ENCODE measurements at places on chromosomes 5 and 9. TPM values are rescaled to one million over a fixed set of nuclear protein-coding genes. Genes with fewer than 3 reads are reported as not detected.

GRCh38 chr5:173498739-173499470 is 117.5 kb downstream of the BOD1 start:
- no peak overlapping the region for H3K4me3 ChIP-seq
- H3K36me3 ChIP-seq: no peaks in the 10 kb centered on the region
- peaks cover 4% of the 10 kb centered on the region for H3K4me1 ChIP-seq
- no peaks in the 10 kb centered on the region for H3K27me3 ChIP-seq

GRCh38 chr9:120545701-120546550 is 34.0 kb downstream of the CDK5RAP2 start:
- H3K27me3 ChIP-seq: no peaks in the 10 kb centered on the region
- H3K4me1 ChIP-seq: no peaks in the 10 kb centered on the region
- DNase-seq: no peak

- H3K4me1 ChIP-seq: peaks cover 9% of the 10 kb centered on the region
- no peaks in the 10 kb centered on the region for H3K27me3 ChIP-seq
- no peaks in the 10 kb centered on the region for H3K36me3 ChIP-seq
- no peak for DNase-seq
- no peak overlapping the region for H3K4me3 ChIP-seq
- H3K27ac ChIP-seq: no peak overlapping the region
Measured at GRCh38 chr5:175523292-175523691, 44.9 kb downstream of the SFXN1 start.

DNA sequence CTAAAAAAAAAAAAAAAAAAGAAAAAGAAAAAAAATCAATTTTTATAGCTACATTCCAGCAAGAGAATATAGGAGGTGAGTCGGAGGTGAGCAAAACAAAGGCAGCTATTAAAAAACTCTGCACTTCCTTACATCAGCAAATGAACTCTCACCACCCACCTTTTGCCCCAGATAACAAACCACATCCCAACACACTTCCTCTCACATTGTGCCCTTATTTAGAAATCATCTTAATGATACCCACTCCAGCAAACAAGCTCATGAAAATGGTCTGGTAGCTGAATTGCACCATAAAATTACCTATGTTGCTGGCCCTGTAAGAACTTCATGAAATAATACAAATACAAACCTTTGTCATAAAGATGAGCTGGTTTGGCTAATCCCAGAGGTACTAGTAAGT is 82.9 kb downstream of the CEMIP2 start:
- H3K36me3 ChIP-seq: peaks cover 29% of the 10 kb centered on the region
- H3K27me3 ChIP-seq: no peaks in the 10 kb centered on the region
- DNase-seq: no peak
- peaks cover 4% of the 10 kb centered on the region for H3K4me1 ChIP-seq

- peaks cover 16% of the 10 kb centered on the region for H3K27me3 ChIP-seq
- no peak for DNase-seq
- H3K27ac ChIP-seq: no peak overlapping the region
- no peak overlapping the region for H3K4me3 ChIP-seq
- no peaks in the 10 kb centered on the region for H3K36me3 ChIP-seq
Measured at GRCh38 chr5:171449426-171449825, 30.0 kb downstream of the FGF18 start.

DNA sequence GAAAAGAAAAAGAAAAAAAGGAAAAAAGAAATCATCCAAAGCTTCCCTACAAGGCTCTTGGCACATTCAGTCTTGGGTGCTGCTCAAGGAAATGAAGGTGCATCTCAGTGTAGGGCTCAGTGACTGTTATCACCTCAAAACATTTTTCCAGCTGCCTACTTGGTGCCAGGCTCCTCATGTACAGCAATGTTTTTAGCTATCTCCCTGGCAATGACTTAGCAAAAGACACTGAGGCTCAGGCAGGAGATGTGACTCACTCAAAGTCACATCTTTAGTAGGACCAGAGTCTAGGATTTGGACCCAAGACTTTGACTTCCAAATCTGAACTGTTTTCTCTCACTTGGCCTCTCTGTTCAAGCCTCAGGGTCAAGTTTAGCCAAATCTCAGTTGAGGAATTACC is 264.2 kb downstream of the CRB2 start:
- H3K4me1 ChIP-seq: no peaks in the 10 kb centered on the region
- H3K27me3 ChIP-seq: no peaks in the 10 kb centered on the region
- H3K4me3 ChIP-seq: no peak overlapping the region
- DNase-seq: no peak
- H3K27ac ChIP-seq: no peak overlapping the region

- no peaks in the 10 kb centered on the region for H3K36me3 ChIP-seq
- no peaks in the 10 kb centered on the region for H3K27me3 ChIP-seq
- no peak overlapping the region for H3K4me3 ChIP-seq
- H3K27ac ChIP-seq: no peak overlapping the region
- no peaks in the 10 kb centered on the region for H3K4me1 ChIP-seq
Measured at GRCh38 chr9:16767366-16767765, 103.1 kb downstream of the BNC2 start.

DNA sequence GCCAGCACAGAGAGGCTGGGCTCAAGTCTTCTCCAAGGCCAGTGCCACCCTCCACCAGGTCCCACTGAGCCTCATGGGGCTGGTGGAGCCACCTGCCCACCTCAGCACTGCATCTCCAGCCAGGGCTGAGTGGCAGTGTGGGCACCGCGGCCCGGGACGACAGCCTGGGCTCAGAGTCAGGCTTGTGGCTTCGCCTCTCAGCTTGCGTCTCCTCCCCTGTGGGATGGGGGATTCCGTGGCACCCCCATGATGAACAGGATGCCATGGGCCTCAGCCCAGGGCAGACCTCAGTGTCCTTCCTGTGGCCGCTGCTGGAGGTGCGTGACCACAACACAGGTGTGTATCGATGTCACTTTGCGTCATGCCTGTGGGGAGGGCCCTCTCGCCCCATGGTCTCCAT is 136.4 kb upstream of the PPP1R26 start:
- H3K27ac ChIP-seq: no peak overlapping the region
- no peaks in the 10 kb centered on the region for H3K36me3 ChIP-seq
- DNase-seq: no peak
- peaks cover 27% of the 10 kb centered on the region for H3K27me3 ChIP-seq

- H3K27ac ChIP-seq: no peak overlapping the region
- no peaks in the 10 kb centered on the region for H3K27me3 ChIP-seq
- no peaks in the 10 kb centered on the region for H3K36me3 ChIP-seq
- no peak overlapping the region for H3K4me3 ChIP-seq
- no peak for DNase-seq
Measured at GRCh38 chr9:117355542-117355941, 59.3 kb downstream of the ASTN2 start.

DNA sequence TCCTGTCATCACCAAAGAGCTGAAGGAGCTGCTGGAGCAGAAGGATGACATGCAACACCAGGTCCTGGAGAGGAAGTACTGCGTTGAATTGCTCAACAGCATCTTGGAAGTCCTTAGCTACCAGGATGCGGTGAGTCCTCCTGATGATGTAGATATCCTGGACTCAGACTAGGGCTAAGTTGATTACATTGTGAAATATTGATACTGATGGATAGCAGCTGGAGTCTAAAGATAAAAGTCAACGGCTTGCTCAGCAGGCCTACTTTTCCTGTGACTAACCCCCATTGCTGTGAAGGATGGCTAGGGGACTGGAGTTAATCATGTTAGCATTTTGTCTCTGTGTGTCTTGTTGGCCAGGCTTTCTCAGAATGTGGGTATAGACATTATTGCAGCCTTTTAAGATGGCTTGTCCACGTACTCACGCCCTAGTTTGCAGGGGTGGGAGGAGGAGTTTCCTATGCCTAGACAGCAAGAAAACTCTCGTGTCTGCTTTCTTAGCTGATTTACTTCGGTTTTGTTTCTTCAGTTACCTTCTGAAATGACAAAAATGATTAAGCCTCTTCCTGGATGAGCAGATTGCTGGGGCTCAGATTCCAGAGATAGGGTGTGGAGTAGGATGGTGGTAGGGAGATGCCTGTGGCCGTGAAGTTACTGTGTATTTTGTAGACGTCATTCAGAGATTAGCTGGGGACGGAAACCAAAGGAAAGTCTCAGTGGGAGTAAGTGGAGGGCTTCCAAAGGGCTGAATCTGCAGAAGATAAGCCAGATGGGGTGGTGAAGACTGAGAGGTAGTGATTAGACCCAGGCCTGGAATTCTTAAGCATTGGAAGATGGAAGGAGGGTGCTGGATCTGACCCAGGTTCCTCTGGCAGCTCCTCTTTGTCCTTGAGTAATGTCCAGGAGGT is 166.3 kb downstream of the DOCK2 start:
- peak; percentile 9 for DNase-seq
- no peak overlapping the region for H3K27ac ChIP-seq
- no peak overlapping the region for H3K4me3 ChIP-seq
- H3K4me1 ChIP-seq: no peaks in the 10 kb centered on the region
- H3K36me3 ChIP-seq: no peaks in the 10 kb centered on the region

DNA sequence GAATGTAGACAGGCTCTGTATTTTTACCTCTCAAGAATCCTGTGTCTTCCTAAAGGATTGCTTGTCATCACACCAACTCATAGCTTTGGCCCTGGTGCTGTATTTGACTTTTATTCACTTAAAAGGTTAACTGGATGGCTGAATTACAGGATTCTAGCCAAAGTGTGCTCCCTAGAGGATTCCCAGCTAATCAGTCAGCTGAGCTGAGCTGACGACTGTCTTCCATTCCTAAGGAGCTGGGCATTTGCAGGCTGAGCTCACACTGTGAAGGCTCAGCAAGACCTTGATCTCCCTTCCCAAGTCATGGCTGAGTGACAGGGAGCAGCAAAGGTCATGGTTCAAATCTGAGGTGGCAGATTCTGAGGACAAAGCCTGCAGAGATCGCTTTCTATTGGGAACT is 59.0 kb upstream of the PALM2AKAP2 start:
- no peak overlapping the region for H3K27ac ChIP-seq
- H3K4me1 ChIP-seq: no peaks in the 10 kb centered on the region
- H3K27me3 ChIP-seq: no peaks in the 10 kb centered on the region
- DNase-seq: no peak
- no peaks in the 10 kb centered on the region for H3K36me3 ChIP-seq
- no peak overlapping the region for H3K4me3 ChIP-seq

GRCh38 chr9:129601082-129601674 is 19.7 kb downstream of the C9orf50 start:
- no peaks in the 10 kb centered on the region for H3K27me3 ChIP-seq
- H3K27ac ChIP-seq: no peak overlapping the region
- no peak overlapping the region for H3K4me3 ChIP-seq
- no peaks in the 10 kb centered on the region for H3K36me3 ChIP-seq
- no peak for DNase-seq

The SAPCD2 gene
- 0.37 TPM for total RNA-seq

The PCDHB13 gene
- total RNA-seq: 1.8 TPM

The PCDHB5 gene
- total RNA-seq: 1.3 TPM

The GPSM1 gene
- total RNA-seq: 5.6 TPM

The GADD45G gene
- total RNA-seq: 8.4 TPM

The FGD3 gene
- total RNA-seq: 5.2 TPM

The LRRC70 gene
- 3.4 TPM for total RNA-seq

The OR1J2 gene
- total RNA-seq: not detected

The GABRA6 gene
- total RNA-seq: not detected
